Omental fat pad (tissue), 4 donors: ENCODE measurements at places on chromosomes 13 and 19.
A peak's percentile ranks its signal among the peaks of the same experiment; 100 is the strongest.

- DNase-seq, result no peak
These were observed 1.7 kb upstream of the C19orf85 start for GRCh38 chr19:55466241-55466614.

DNA sequence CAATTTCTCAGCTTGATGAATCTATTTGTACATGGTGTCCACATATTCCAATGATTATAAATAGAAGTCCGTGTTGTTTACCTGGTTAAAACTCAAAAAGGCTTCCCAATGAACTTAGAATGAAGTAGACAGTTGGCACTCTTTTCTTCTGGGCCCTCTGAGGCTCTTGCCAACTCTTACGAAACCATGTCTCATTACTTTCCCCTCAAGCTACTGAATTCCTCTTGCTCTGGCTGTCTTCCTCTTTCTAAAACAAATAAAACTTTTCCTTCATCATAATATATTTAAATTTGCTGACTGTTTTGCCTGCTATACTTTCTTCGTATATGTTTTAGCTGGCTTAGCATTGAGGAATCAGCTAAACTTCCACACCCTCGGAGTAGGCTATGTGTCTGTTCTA, 139.7 kb downstream of the SLITRK6 start:
- DNase-seq, result no peak

- no peak for DNase-seq
These were observed 2.9 kb upstream of the DCLK1 start for GRCh38 chr13:36133950-36134626.

- no peak for DNase-seq
These were observed 648.2 kb upstream of the PCDH9 start for GRCh38 chr13:67878376-67878775.

DNA sequence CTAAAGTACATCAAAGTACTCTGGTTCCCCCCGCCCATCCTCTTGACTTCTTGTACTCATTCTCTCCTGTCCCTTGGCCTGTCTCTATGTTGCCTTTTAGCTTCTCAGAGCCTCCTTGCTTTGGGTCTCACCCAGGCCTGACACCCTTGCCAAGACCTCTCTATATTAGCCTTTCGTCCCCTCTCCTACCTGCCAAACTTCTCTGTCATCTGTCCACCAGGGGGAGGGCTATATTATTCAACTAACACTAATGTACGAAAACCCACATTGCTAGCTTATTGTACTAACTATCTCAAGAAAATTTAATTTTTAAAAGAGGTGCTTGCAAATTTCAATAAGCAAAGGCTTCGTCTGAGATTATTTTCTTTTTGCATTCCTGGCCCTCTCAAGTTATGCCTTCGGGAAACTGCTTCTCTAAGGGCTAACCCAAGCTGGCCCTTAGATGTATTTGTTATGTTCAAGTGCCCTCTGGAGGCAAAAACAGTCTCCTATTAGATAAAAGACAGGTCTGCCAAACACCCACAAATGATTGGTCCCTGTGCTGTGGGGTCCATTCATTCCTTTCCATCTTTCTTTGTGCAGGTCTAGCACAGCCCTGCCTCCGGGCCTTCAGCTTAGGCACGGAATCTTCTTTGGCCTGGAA, 6.3 kb upstream of the MRPS31 start:
- no peak for DNase-seq

GRCh38 chr19:41299755-41300089, 10.2 kb upstream of the CCDC97 start:
- DNase-seq, result peak; percentile 36

GRCh38 chr13:98492335-98493041, 84.4 kb downstream of the STK24 start:
- no peak for DNase-seq

DNA sequence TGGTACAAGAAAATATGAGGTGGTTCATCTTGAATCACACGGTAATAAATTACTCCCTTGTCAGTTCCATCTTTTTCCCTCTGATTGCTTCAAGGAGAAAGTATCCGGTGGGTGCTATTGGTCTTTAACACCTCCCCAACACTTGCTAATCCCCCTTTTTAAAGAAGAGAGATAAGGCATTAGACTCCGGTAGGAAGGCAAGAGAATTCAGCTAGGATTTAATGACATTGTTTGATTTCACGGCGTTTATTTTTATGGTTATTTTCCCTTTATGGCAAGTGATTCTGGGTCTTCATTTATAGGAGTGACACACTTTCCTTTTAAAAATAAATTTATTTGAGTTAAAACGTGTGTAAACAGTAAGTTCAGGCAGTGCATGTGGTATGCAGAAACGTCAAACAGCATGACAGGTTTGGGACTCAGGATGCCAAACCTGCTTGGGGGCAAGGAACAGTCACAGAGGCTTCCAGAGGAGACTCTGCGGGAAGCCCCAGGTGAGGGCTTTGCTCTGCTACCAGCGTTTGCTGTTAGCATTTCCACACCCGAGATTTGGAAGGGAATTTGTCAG, 36.5 kb downstream of the TSHZ3 start:
- DNase-seq, result no peak

DNA sequence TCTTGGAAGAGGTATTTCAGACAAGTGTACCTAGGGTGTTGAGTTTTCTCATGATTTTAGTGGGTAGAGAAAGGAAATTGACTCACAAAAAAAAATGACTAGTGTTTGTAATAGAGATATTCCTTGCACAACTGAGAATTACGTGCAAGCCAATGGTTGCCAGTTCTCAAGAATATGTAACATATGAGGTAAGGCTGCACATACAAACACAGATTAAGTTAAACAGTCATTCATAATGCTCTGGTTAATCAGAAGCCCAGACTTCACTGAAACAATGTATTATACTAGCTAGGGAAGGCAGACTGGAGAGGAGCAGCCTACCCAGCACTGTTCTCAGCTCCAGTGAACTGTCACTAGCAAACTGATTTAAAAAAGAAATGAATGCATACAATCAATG, 418.3 kb downstream of the DIAPH3 start:
- no peak for DNase-seq

DNA sequence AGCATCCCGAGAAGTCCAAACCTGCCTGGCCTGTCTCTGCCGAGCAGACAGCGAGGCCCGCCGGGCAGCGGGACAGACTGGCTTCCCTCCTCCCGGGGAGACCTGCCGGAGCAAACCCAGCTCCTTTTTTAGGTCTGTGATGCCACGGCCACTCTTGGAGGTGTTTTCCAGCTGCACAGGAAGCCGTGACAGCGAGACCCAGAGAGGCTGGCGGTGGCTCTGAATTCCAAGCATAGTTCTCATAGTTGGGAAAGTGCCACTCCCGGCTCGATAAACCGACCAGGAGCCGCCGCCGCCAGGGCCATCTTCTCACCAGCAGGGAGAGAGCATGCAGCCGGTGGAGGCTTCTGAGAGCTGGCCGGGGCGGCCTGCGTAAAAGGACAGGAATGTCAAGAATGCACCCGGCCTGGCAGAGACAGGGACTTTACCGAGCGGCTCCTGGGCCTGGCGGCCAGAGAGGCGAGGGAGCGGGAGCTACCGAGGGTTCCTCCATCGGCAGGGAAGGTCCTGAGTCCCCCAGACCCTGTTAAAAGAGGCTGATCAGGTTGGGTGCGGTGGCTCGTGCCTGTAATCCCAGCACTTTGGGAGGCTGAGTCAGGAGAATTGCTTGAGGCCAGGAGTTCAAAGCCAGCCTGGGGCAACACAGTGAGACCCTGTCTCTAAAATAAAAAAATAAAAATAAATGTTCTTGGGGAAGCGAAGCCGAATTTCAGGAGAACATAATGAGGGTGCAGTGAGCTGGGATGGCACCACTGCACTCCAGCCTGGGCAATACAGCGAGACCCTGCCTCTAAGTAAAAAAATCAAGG, 64.9 kb downstream of the GADD45B start:
- no peak for DNase-seq

DNA sequence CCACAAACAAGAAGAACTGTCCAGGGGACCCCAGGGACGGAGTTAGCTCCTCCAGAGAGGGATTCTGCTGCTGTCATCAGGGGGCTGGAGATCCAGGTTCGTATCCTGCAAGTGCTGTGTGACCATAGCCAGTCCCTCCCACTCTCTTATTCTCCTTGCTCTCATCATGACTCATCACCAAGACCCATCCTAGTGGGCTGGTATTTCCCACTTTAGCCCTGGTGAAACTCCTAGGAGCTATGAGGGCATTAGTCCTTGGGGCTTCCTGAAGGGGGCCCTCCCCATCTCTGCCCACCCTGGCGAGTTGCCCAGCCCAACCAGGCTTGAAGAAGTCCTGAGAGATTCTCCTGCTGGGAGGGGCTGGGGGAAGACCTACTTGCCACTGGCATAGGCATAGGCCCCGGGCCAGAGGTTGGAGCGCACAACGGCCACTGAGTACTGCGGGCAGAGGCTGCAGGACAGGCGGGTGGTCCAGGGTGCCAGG, 7.5 kb upstream of the DMWD start:
- DNase-seq, result no peak

- DNase-seq, result no peak
These were observed 134.9 kb downstream of the GPC5 start for GRCh38 chr13:91533354-91533753.

- no peak for DNase-seq
These were observed 135.9 kb downstream of the ENOX1 start for GRCh38 chr13:43650882-43651281.

DNA sequence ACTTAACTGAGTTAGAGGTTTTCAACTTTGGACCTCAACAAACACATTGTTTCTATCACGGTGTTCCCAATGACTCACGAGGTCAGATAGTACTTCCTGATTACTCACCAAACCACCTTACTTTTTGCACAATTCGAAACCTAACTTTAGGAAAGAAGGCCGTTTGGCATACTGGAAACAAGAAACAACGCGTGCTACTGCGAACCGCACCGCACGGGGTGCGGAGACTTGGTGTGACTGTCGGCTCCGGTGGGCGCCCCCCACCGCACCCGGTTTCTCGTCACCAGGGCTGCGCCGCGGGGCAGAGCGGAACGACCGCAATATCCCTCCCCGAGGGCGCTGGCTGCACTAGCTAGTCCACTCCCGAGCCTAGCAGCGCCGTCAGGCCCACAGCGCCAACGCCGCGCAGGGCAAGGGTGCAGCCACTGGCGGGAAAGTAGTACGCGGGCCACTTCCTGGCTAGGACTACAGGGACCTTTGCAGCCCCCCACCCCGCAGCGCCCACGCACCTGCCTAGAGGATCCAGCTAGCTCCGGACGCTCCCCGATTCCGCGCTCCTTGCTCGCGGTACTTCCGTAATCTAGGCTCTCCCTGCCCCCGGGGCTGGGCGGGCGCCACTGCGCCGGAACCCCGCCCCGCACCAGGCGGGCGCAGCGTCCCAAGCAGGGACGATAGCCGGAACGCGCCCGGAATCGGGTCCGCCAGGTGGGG, at the start of gene PARP4:
TSS of gene PARP4 (minus strand) at position 582 of the 711 bp plus-strand sequence. CDS start 9,002 bp downstream, outside the sequence.
- peak; percentile 49 for DNase-seq

DNA sequence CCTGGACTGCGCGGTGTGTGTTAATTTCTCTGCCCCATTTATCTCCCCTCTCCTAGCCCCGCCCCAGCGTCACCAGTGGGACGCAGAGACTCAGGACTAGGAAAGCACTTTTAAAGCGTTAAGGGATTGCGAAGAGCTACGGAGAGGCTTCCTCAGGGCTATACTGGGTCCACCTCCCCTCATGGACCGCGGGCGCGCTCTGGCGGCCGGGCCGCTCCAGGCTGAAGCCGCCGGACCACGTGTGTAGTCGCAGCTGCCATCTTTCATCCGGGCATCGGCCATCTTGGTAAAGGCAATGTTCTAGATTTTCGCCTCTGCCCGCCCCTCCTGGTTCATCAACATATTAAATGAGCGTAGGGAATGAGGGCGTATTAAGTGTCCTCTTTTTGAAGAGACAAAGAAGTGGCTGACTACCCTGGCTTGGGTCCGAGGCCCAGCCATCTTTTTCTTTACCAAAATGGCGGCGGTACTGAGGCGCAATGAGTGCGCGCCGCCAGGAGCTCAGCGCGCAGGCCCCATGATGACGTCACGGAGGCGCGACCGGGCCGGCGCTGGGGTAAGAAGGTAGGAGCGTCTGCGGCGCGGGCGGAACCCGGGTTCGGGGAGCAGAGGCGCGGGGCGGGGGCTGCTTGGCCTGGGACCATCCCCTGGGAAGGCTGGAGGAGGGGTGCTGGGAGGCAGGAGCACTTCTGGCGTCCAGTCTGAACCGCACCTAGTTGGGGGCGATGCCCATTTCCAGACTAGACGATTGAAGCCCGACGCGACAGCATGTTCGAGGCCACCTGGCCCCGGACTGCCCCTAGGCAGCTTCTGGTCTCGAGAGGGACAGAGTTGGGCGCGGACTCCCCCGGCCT, at the start of gene CCDC124:
TSS of gene CCDC124 (plus strand) at position 531 of the 854 bp plus-strand sequence. CDS start 3,406 bp downstream, outside the sequence.
- DNase-seq, result peak; percentile 74
